Pons (tissue), 1 donor: ENCODE measurements at places on chromosomes 12 and 14.

DNA sequence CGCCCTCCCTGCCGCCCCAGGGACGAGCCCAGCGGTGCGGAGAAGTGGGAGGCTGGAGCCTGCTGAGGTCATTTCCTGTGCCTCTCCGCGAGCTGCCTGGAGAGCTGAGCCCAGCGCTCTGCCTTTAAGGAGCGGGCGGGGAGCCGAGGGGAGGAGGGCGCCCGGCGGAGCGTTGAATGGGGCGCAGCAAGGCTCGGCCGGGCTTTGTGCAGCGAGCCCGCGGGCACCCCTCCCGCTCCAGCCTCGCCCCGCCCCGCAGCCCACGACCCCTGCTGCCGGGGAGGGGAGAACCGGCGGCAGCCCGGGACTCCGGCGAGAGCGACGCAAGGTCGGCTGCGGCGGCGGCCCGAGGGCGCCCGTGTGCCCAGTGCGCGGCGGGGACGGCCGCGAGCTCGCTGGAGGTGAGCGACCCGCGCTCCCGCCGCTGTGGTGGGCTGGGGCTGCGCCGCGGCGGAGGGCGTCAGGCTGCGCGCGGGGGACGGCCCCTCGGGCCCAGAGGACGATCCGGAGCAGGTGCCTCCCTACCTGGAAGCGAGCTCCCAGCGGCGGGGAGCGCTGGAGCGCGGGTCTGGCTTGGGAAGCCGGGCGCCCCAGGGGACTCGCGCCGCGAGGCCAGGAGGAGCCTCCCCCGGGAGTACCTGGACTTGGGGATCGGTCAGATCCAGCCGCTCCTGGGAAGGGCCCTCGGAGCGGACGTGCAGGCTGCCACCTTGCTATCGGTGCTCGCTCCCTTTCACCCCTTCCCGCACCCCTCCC, at the start of gene PLEKHH1:
Gene PLEKHH1, plus strand, starts transcription at position 293 of the 756 bp plus-strand sequence. CDS start 8,578 bp downstream, outside the sequence.
- DNase-seq: peak; percentile 92

GRCh38 chr14:75271514-75271913, 7.1 kb upstream of the FOS start:
- DNase-seq: no peak

GRCh38 chr12:51813931-51814310, 34.6 kb downstream of the FIGNL2 start:
- DNase-seq: no peak

DNA sequence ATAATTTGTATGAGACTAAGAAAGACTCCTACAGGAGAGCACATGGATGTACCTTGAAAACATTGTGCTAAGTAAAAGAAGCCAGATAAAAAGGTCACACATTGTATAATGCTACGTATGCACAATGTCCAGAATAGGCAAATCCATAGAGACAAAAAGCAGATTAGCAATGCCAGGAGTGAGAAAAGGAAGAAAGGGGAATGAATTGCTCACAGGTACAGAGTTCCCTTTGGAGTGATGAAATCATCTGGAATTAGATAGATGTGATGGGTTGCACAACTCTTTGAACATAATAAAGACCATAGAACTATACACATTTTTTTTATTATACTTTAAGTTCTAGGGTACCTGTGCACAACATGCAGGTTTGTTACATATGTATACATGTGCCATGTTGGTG, 1218.9 kb upstream of the TMEM132C start:
- no peak for DNase-seq

DNA sequence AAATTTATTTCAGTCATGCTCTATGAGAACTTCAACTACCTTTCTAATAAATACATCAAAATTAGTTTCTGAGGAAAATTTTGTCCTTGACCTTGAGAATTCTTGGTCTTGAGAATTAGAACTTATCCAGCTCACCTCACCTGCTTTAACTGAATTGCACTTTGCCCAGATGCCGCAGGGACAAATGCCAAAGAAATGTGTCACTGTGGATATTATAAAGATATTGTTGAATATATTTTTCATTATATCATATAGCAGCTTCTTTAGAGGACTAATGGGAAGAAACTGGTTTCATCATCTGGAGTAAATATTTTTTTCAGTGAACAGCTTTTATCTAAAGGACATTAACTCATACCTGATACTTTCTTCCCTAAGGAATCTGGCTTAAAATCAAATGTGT, 54.1 kb downstream of the LRP6 start:
- no peak for DNase-seq

- peak; percentile 17 for DNase-seq
Measured at GRCh38 chr12:124582108-124582424, 14.7 kb upstream of the NCOR2 start.

- no peak for DNase-seq
Measured at GRCh38 chr14:101226603-101227425, 323.3 kb upstream of the RTL1 start.

GRCh38 chr14:24965934-24966578, 83.9 kb downstream of the STXBP6 start:
- DNase-seq: no peak

DNA sequence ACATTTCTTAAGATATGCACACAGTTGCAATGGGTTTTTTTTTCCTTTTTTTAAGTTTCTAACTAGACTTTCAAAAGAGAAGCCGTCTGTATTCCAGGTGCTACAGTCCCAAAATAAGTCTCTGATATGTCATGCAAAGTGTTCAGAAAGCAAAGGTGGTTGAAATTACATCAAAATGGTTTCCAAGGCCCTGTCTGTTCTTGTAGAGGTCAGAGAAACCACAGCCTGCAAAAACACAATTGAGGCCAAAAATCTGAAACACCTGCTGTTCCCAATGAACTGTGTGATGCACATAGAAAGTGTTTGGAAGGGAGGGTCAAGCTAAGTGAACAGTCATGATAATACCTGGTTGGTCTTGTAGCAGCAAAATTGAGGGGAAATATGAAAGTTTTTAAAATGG, 91.0 kb downstream of the VRK1 start:
- DNase-seq: no peak

DNA sequence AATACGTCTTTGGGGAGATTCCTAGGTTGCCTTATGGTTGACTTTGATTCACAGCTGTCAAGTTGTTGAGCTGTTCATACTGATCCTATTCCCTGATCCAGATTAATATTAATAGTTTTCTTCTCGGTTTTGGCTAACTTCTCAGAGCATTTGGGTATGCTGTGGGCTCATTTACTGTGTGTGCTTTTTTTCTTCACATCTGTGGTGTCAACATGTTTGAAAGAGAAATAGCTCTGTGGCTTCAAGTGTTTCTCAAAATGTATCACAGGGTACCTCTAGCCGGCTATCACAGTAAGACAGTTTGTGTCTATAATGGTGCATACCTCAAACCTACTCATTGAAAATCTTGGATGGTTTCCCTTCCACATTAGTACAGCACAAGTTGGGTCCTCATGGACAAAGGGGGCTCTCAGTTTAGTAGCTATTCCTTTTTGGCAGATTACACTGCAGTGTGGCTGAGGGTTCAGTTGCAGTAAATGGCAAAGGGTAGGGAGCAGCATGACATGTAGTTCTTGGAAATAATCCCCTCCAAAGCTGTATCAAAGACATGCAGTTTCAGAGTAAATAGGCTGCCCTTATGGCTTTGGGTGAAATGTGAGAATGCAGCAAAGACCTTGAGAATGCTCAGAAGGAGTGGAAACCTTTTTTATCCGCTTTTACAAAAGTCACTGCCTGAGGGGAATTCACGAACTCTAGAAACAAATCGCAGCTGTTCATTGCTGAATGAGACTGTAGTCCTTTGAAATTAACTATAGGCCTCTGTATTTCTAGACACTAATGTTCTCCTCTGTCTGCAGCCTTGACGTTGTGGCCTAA, 102.4 kb upstream of the ATF1 start:
- DNase-seq: peak; percentile 85

- DNase-seq: no peak
Measured at GRCh38 chr12:15679151-15679550, 110.0 kb downstream of the EPS8 start.

- DNase-seq: no peak
Measured at GRCh38 chr14:93054006-93054405, 61.7 kb downstream of the ITPK1 start.

- DNase-seq: no peak
Measured at GRCh38 chr12:98579347-98579746, 14.1 kb upstream of the SLC25A3 start.

DNA sequence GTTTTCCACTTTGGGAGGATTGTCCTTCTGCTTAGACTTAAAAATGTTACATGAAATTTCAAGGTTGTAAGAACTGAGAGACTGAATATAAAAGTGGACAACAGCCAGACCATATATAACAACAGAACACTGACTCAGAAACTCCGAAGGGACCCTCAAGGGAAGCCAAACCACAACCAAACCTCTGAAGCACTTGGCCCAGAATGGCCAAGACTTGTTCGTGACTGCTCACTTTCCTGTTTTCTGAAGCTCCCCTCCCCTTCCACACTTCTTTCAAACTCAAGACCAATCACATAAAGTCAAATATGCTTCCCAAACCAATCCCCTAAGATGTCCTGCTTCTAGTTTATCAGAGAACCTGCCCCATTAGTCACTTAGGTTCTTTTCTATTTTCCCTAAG, 13.7 kb downstream of the OR6J1 start:
- no peak for DNase-seq

DNA sequence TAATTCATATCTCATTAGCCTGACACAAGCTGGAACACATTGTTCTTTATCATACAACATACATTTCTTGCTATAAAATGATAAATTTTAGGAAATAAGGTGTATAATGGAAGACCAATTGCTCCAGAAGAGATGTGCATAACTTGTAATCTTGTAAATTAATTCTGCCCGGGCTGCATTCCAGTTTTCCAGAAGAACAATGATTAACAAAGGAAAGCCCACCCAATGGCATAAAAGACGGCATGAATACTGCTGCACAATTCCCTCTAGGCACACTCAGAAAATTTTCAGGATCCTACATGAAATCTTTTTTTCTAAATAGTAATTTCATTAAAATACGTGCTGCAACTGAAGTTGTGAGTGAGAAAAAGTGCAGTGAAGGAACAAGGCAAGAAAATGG, 137.4 kb upstream of the KRR1 start:
- no peak for DNase-seq

GRCh38 chr12:74722709-74723108, 185.1 kb downstream of the ATXN7L3B start:
- no peak for DNase-seq

GRCh38 chr12:47950856-47951468, 12.4 kb upstream of the TMEM106C start:
- no peak for DNase-seq

DNA sequence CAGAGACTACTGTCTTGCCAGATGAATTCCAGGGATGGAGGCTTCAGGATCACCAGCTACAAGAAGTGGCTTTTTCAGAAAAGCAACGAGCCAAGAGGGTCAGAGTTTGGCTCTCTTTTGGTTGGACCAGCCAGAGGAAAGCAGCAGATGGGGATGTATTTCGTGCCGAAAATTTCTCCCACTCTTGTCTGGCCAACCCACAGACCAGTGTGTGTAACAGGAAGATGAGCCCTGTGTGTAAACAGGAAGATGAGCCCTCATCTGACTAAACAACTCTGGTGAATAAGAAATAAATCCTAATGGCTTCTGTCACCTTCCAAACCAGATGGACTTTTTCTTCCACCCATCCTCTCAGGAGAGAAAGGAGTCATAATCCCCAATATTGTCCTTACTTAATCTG, 13.1 kb downstream of the GPR68 start:
- no peak for DNase-seq

DNA sequence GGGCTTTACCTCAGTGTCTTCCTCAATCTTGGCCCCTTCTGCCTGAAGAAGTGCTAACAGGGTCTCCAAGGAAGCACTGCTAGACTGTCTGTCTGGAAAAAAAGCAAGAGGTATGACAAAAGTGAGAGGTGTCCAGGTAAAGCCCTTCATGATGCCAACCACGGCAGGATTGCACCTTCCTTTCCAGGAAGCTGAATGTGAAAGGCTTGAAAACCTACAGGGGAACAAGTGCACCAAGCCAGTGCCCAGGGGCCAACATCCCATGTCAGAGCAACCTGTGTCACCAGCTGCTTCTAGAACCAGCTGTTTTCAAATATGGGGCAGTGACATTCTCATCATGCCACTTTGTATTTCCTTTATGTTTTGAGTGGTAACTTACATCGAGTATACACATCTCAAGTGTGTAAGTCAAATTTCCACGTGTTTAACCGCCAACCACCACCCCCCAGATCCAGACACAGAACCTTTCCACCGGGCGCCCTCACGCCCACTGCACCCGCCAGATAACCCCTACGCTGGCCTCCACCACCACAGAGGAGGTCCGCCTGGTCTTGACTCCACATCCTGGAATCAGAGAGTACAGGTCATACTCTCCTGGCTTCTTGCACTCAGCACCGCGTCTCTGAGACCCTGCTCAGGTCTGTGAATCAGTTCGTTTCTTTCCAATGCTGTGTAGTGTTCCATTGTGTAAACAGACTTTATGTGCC, 27.3 kb downstream of the VPS37B start:
- DNase-seq: no peak

GRCh38 chr12:131189781-131190180, 236.1 kb downstream of the ADGRD1 start:
- no peak for DNase-seq

GRCh38 chr14:75711796-75712211, 50.8 kb downstream of the TTLL5 start:
- peak; percentile 98 for DNase-seq

GRCh38 chr14:67420102-67420739, 8.3 kb upstream of the PLEK2 start:
- DNase-seq: no peak

GRCh38 chr12:85661461-85662206, 174.6 kb downstream of the RASSF9 start:
- DNase-seq: no peak

GRCh38 chr12:128829861-128830504, 6.2 kb upstream of the SLC15A4 start:
- DNase-seq: peak; percentile 71

GRCh38 chr14:22112004-22112403, 438.4 kb upstream of the OR4E1 start:
- no peak for DNase-seq

DNA sequence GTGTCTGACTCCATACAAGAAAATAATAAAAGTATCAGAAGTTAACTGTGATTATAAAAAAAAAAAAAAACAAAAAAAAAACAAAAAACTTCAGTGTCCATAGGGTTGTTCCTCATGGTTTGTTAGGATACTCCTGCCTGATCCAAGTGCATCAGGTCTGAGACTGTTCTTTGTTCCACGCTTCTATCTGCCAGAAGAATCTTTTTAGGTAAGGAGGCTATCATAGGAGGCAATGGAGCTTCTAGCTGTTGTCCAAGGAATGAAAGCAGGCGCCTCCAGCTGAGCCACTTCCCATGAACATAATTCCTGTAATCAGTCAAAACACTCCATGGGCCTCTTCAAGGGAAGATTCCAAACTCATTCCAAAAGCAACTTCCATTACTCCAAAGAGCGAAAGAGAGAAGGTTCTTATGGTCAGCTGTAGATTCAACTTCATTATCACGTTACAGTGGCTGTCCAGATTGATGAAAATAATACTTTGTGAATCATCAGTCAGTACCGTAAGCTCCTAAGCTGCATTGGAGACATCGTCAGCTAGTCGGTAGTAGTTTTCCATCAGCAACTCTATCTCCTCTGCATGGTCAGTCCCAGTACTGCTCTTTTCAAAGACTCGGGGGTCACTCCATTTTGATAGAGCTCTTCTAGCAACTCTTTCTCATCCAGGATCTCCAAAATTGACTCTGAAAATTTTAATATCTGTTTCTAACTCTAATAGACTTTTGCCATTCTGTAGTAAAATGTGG, 9.7 kb downstream of the TBC1D15 start:
- no peak for DNase-seq

GRCh38 chr12:124673801-124674617, 106.6 kb upstream of the NCOR2 start:
- peak; percentile 88 for DNase-seq
